SJSA1 (cell line): ENCODE measurements at places on chromosomes 7 and 10.
A peak's percentile ranks its signal among the peaks of the same experiment; 100 is the strongest.

DNA sequence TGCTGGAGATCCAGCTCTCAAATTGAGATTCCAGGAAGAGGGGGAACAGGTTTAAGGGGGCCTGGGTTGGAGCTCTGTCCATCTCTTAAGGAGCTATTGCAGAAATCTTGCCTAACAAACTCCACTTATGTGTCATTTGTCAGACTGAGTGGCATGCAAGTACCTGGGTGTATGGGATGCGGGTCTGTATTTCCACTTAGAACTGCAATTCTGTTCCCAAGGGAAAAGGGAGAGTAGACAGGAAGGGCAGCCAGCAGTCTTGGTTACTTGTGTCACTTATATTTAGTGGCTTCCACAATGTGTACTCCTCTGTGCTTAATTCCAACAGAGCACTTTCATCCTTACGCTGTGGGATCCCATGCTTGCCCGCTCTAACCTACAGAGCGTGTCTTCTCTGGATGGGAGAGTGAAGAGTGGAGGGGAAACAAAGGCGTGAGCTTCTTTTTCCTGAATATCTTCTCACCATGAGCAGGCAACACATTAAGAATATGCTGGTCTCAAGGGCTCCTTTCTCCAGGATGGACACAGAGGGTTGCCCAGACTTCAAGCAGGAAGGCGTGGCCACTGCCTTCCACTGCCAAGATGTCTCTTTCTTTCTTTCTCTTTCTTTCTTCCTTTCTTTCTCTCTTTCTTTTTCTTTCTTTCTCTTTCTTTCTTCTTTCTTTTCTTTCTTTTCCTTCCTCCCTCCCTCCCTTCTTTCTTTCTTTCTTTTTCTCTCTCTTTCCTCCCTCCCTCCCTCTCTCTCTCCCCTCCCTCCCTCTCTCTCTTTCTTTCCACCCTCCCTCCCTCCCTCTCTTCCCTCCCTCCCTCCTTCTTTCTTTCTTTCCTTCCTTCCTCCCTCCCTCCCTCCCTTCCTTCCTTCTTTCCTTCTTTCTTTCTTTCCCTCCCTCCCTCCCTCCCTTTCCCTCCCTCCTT, 153.8 kb upstream of the TNS3 start:
- DNase-seq = no peak

- no peak for DNase-seq
Measured at GRCh38 chr7:90834771-90835170, 238.7 kb downstream of the CDK14 start.

GRCh38 chr10:131174651-131175540, 136.6 kb downstream of the TCERG1L start:
- no peak for DNase-seq

DNA sequence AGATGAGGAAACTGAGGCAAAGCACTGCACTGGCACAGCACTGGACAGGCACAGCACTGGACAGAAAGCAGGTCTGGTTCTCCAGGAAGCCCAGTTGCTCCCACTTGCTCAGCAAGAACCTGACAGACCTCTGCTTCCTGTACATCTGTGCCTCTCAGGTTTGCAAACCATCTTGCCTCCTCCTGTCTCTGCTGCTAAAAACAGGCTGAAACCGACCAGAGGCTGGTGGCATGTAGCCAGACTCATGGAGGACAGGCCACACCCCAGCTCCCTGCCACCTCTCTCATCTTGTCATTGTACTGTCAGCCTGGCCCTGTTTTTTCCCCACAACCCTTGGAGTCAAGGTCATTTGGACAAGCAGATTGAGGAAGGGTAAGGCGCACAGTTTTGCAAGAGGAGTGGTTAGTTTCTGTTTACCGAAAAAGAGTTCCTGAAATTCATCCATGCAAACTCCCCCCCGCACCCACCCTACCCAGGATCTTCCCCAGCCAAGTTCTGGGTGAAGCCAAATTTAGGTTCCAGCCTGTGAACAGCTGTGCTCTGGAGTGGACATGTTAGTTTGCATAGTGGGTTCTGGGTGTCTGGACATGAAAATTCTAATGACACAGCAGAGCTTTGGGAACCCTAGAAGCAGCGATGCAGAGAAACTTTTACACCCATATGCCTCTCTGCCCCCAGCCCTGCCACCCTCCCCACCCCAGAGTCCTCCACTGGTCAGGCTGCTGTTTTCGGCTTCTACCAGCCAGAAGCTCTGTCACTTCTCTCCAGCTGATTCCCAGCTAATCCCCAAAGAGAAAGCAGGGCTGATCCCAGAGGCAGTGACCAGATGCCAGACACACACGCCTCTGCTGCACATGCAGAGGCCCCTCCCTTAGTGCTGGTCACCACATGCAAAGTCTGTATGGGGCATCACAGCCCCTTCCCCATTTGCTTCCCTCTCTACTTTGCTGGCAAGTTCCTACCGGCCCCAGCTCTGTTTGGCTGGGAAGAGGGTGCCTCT, 8.5 kb upstream of the C10orf105 start:
- DNase-seq = no peak

DNA sequence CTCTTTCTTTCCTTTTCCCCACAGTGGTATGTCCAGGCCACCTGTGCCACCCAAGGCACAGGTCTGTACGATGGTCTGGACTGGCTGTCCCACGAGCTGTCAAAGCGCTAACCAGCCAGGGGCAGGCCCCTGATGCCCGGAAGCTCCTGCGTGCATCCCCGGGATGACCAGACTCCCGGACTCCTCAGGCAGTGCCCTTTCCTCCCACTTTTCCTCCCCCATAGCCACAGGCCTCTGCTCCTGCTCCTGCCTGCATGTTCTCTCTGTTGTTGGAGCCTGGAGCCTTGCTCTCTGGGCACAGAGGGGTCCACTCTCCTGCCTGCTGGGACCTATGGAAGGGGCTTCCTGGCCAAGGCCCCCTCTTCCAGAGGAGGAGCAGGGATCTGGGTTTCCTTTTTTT, 2.3 kb upstream of the FSCN3 start:
- no peak for DNase-seq

- no peak for DNase-seq
Measured at GRCh38 chr7:104286839-104287238, 41.6 kb upstream of the LHFPL3 start.

GRCh38 chr10:51301644-51302043, 227.4 kb downstream of the PRKG1 start:
- no peak for DNase-seq

GRCh38 chr7:13577566-13578145, 411.8 kb downstream of the ETV1 start:
- DNase-seq = no peak

DNA sequence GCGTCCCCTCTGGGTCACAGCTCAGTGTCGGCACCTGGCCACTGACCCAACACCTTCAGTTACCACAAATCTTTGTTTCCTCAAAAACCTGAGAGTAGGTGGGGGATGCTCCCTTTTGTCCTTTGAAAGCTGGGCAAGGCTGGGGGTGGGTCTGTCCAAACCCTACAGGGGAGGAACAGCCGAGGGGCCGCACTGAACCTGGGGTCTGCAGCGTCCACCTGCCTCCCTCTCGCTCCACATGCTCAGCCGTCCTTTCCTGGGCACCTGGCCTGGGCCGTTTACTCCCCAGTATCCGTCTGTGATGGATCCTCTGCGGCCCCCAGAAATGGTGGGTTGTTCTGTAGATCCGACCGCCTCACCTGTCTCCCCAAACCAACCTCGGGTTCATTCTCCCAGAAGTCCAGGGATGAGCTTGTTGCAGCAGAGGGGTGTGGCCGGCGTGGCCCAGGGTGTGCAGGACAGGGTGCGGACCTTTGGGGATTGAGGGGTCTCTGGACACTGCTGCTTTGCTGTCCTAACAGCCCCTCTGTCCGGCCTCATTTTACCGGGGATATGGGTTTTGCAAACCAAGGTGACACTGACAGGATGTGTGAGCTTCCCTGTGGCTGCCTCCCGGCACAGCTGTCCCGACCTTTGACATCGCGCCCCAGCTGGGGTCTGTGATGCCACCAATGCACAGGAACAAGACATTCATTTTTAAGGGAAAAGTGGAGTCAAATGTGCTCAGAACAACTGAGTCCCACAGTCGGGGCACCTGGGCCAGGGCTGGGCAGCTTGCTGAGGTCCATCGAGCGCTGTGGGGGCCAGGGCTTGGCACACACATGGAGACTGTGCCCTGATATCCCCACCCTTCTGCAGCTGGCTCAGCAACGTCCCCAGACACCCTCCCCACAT, 115.9 kb downstream of the VIPR2 start:
- DNase-seq = no peak

- peak; percentile 55 for DNase-seq
Measured at GRCh38 chr7:121544726-121545125, 148.6 kb upstream of the FAM3C start.

- no peak for DNase-seq
Measured at GRCh38 chr7:48473205-48473865, 302.1 kb downstream of the ABCA13 start.

DNA sequence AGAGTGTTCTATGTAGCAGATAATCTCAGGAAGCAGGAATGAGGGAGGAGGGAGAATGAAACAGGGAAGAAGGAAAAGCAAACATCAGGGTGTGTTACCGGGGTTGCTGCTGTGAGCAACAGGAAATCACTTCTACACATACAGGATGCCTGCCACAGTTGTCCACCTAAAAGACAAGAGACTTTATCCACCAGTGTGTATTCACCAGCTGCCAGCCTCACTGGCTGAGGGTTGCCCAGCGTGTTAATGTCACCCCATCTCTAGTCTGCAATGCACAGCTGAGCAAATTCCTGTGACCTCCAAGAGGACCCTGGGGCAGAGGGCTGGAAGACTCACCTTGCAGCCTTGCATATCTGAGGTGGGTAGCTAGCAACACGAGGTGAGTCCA, 183.7 kb downstream of the GPAM start:
- DNase-seq = no peak

DNA sequence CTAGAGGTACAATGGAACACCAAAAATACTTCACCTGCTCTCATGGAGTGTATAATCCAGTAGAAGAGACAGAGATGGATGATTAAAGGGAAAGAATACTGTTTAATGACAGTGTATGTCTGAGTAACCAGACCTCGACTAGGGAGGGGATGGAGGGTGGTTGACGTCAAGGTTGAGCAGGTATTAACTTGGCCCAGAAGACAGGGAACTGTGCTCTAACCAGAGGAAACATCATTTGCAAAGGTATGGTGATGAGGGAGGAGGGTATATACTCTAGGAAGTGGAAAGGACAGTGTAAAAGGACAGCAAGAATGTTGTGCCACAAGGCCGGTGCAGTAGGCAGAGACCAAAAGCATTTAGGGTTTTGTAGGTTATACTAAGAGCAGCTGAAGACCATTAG, 2.9 kb downstream of the MIOS start:
- DNase-seq = no peak

DNA sequence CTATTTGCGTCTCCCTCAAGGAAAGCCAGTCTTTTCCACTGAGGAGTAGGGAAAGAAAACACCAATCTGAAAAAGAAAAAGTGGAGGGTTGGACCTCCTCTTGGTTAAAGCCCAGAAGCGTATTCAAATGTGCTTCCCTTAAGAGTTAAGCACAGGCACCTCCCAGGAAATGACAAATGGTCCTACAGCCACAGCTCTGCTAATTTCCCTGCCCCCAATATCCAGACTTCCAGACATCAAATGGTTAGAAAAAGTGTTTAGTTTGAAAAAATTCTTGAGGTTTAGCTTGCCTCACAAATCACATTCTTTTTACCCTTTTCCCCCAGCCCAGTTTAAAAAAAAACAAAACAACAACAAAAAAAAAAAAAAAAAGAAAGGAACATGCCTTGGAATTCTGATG, 19.0 kb upstream of the COL1A2 start:
- DNase-seq = peak; percentile 88

DNA sequence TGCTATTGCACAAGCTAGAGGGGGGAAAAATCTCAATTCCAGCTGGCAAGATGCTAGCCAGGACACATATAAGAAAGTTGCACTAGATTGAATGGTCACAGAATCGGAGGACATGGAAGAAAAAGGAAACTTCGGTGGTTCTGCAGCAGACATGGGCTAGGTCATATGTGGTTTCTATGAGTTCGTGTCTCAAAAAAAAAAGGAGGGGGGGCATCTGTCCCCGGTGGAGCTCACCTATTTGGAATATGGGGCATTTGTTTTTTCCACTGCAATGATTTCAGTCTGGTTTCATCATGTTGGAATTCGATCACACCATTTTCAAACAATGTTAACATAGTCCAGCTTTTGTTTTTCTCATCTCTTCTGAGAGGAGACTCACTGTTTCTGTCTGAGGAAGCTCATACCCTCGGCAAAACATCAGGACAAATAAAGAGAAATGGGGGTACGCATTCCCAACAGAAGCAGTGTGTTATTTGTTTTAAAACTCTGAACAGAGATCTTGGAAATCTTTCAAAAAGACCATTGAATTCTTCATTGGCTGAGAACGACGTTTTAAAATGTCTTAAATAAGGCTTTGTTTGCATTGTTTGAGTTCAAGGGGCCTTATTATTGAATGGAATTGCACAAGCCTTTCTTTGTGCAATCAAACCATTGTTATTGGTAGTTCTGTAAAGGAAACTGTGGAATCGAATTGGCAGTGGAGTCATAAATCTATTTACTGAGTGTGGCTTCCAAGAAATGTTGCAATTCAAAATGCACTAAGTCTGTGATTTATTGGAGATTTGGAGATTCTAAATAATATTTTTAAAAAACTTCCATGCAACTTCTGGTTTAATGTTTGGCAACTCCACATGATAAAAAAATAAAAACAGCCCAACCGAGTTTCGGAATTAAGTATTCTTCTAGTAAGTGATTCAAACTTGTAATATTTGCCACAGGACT, 173.2 kb downstream of the RTKN2 start:
- DNase-seq = peak; percentile 85

DNA sequence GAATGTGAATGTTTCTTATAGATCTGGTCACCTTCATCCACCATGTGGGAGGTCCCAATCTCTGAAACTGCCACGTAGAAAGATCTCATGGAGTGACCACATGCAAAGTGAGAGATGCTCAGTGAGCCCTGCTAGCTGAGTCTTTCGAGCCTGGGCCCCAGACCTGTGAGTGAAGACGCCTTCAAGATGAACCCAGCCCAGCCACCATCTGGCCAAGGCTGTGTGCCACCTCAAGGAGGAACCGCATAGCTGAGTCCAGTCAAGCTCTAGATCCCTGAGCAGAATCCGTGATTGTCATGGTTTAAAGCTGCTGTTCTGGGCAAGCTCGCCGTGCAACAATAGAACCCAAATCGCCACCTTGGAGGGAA, 20.2 kb upstream of the PPIF start:
- no peak for DNase-seq

DNA sequence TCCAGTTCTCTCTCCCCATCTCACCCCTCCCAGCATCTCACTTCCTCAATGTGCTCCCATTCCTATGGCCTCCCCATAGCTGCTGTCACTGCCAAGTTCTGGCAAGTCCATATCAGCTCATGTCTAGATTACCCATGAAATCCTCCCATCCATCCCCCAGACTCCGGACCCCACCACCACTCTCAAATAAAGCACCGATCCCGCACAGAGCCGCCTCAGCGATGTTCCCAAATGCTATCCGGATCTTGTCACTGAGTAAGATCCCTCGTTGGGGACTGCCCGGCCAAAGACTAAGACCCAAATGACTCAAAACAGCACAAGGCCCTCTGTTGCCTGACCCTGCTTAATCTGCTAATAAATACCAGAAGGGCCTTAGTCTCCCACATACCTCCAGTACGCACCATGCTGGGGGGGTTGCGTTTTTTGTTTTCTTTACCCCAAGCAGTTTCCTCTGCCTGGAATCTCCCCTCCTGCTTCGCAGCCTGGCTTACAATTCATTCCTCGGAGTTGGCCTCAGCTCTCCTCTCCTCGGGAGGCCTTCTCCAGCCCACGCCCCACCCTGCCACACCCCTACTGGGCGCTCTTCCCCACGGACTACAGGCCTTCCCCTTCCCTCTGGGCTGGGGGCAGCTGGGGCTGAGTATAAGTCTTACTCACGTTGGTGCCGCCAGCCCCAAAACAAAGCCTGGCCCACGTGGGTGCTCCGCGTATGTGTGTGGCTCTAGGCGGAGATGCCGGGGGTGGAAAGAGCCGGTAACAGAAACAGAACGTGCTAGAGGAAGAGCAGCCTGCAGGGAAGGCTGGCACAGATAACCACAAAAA, 1.8 kb upstream of the DUSP5 start:
- DNase-seq = peak; percentile 96
